Left renal cortex interstitium (tissue), 4 donors: ENCODE measurements at places on chromosomes 5 and 9.

- DNase-seq: no peak
These were observed 42.7 kb upstream of the SPINK14 start for GRCh38 chr5:148125641-148126040.

- DNase-seq: no peak
These were observed 490.2 kb downstream of the EBF1 start for GRCh38 chr5:158609333-158610050.

DNA sequence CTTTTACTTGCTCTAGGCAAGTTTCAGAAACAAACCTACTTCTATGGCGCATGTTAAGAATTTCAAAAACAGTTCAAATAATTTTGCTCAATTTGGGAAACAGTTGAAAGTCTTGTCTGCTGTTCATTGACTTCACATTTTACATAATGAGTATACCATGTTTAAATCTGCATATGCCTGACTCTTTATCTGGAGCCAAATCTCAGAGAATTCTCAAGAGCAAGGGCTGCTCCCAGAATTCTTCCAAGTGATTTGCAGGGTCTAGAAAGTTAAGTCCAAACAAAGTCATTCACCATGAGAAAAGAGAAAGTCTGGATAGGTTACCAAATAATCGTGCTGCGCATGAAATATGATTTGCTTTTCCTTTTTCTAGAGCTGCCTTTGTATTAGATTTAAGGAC is 160.2 kb downstream of the CHSY3 start:
- DNase-seq: no peak

DNA sequence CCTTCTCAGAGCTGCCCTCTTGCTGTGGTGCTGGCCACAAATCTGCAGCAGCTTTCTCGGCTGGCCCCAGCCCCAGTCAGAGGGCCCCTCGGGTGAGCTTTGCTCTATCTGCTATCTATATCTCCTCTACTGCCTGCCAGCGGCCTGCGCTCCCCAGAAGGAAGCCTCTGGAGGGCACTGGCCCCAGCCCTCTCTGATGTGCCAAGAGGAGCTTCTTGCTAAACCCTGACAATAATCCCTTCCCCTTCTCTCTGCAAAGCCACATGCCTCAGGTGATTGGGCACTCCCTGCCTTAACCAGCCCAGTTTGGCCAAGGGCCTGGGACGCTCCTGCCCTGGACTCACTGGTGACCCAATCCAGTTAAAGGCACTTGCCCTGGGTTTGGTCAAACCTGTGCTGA is 42.7 kb downstream of the CAMK2A start:
- no peak for DNase-seq

DNA sequence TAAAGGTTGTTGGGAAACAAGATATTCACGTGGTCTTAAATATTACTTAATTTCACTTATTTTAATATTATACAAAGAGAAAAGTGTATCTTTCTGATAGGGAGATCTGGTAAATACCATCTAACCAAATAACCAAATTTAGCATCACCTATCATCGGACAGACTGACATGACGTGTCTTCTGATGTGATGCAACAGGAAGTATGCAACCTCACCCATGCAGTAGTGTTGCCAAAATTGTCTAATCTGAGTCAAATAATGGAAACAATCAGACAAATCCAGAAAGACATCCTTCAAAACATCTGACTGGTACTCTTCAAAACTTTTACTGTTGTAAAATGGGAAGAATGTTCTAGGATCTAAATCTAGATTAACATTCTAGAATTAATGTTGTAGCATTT is 148.0 kb downstream of the FGF1 start:
- no peak for DNase-seq
